ENCODE measurements at places on chromosomes 11 and 22.

DNA sequence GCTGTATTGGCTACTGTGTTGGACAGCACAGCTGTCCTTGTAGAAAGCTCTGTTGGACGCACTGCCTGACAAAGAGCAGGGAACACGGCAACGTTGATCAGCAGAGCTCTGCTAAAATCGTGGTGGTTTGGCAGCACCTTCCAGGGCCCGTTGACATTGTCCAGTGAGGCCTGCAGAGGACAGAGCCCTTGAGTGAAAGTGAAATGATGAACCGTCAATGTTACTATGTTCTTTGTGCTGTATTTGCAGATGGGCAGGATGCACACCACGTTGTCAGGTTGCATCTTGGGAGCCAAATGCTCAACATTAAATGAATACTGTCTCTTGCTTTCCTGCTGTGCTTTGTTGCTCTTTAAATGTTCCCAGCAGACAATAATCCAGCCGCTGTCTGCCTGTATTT, 69.7 kb downstream of the NELL1 start:
- no peak for DNase-seq

DNA sequence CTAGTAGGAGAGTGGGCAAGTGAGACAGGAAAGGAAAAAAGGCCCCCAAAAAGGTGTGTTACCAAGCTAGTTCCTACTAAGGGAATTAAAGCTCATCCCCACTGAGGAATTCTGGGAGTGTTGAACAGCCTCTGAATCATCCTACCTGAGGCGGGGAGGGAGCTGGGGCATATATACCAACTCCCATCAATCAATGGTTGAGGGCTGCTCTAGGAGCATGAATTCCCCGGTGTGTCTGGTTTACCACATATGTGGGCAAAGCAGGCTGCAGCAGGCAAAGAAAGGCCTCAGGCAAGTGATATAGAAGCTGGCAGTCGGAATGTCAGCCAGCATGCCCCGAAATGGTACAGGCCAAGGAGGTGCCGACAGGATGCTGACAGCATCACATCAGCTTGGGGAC, 23.6 kb upstream of the CDON start:
- no peak for DNase-seq

GRCh38 chr22:41482319-41482935, 13.5 kb downstream of the ACO2 start:
- DNase-seq: no peak

DNA sequence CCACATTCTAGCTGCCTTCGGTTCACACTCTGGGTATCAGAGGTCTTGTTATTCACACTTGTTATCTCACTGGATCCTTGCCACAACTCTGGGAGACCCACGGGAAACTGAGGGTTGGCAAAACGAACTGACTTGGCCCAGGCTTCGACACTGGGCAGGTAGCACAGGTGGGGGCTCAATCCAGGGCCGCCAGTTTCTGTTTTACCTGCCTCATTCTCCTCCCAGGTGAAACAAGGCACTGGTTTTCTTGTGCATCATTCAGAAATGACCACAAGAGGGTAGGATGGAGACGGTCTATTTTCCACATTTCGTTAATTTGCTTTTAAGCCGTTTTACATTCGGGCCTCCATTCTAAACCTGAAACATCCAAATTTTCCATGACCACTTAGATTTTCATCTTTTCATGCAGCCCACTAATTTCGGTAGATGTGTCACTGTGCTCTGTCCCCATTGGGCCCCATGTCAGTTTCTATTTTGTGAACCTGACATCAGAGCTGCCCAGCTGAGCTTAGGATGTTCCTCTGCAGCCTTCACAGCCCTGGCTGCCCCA, 108.1 kb downstream of the KIAA1671 start:
- DNase-seq: no peak

DNA sequence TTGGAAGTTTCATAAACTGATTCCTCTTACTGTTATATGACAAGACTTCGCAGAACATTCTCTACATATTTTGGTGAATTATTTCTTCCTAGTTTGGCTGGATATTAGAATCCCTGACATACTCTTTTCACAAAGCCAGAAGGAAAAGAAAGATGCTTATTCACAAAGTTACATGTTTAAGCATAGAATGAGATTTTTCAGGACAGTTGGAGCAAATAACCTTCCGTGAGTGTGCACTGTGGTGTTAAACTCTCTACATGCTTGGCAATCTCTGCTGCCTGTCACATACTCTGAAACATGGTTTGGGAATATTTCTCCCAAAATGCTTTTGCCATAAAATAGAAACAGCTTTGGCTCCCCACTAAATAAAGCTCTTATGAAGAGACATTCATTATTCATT, 230.0 kb upstream of the MTNR1B start:
- DNase-seq: no peak

DNA sequence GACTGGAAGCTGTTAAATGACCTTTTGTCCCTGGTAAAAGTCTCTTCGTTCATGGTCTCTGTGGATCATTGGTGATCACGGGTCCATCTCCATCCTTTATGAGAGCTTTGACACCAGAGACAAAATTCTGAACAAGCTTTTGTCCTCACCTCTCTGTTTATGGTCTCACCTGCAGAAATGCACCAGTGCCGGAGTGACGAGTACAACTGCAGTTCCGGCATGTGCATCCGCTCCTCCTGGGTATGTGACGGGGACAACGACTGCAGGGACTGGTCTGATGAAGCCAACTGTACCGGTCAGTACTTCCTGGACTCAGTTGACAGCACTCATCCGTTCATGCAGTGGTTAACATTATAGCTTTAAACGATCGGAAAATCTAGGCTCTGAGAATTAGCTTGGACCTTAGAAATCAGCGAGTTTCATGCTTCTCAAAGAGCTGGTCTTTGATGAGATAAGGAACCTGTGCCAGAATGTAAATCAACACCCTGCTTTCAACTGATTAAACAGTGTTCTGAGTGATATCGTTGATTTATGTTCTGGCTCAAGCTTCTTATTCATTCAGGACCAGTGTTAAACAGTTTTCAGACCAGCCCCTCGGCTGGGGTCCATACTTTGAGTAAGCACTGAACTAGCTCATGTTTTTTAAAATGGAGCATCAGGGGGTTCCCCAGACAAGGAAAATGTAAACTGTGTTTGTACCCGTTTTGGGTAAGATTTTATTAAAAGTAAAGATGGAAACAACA, 124.5 kb upstream of the SORL1-AS1 start:
- DNase-seq: no peak

DNA sequence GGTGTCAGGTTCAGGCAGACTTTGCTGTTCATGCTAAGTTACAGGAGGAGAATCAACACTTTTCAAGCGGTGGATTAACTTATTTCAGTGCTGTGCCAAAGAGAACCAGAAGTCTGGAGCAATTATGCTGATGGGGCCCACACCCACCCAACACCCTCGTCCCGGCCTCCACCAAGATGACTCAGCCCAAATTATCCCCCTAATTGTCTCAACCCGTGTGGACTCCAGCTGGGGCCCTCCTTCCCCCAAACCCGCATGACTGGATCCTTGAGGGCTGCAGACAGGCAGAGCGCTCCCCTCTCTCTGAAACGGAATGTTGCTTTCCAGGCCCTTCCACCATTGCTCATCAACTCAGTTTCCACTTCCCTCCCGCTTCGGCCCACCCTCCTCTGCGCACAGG, 34.6 kb upstream of the MN1 start:
- no peak for DNase-seq

- DNase-seq: no peak
These were observed 22.1 kb downstream of the SRPRA start for GRCh38 chr11:126246636-126247035.

DNA sequence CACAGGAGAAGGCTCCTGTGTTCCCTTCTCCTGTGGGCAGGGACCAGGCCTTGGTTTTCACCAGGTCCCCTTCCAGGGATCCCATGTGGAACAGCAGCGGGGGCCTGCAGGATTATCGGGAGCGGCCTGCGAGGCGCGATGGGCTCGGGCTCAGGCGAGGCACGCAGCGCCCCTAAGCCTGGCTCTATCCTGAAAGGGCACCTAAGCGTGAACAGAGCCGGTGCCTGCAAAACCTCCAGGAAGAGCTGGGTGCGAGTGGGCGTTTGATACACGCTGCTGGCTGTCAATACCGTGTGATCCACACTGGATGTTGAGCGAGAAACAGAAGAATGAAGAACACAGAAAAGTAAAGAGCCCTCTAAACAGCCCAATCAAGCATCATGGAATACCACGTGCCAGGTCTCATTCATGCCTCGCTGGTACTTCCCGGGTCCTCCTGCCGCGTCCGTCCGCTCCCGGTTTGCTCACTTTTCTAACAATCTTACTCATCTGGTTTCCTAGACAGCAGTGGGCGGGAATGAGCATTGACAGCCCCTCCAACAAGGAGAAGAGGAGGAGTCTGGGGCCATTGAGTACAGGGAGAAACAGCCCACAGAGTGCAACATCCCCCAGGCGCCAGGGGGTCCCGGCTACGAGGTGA, 12.5 kb downstream of the OSBPL5 start:
- DNase-seq: no peak

- DNase-seq: no peak
These were observed 119.4 kb downstream of the TTC28 start for GRCh38 chr22:28560046-28560742.

GRCh38 chr22:45529971-45530575, 27.4 kb downstream of the FBLN1 start:
- no peak for DNase-seq

DNA sequence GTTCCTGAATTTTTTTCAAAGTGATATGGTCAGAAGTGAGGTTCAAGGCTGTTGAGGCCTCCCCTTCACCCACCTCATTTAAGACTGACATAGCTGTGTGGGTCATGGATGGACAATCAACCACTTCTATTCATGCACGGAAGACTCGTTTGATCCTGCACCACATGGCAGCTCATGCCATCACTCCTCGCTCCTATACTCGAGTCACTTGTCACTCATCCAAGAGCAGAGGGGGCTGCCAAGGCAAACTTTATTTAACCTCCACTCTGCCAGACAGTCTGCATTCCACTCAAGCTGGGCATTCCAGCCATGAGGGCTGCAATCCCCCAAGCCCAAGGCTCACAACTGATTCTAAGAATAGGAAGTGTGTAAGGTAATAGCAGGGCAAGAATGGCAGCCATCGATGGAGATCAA, 34.1 kb downstream of the SNX19 start:
- no peak for DNase-seq

DNA sequence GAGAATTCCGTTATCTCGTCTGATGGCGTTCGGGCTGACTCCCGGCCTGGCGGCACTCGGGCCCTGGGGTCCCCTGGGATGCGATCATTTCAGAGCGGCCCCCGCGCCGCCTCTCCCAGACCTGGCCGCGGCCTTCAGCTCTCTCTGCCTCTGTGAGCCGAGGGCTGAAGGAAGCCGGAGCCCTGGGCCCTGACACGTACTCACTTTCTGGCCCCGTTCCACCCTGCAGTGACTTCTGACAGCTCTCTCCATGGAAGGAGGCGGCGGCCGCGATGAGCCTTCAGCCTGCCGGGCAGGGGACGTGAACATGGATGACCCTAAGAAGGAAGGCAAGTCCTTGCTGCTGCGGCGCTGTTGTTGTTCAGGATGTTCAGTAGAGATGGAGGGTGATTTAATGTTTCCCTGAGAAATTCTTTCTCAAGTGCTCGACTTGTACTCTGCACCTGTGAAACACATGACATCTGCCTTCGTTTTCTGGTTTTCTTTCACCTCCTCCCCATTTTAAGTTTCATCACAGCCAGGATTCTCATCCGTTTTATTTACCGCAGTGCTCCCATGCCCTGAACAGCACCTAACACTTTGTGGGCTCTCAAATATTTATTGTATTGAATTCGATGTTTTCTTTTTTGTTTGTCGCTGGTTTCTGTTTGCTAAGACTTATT, 612 bp downstream of the GTSE1 start:
- no peak for DNase-seq

DNA sequence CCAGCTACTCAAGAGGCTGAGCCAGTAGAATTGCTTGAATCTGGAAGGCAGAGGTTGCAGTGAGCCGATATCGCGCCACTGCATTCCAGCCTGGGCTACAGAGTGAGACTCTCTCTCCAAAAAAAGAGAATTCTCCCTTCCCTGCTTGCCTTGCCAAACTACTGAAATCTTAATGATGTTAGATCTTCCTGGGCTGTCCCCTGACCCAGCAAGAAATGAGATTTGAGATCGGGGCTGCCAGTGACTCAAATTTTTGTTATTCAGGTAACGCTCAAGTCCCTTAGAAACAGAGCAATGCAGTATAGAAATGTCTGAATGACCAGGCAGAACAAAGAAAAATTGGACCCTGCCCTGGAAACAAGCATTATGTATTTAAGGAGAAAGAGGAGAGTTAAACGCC, 4.0 kb upstream of the RBFOX2 start:
- DNase-seq: no peak

GRCh38 chr11:98194611-98195010, 826.1 kb upstream of the CNTN5 start:
- DNase-seq: no peak

DNA sequence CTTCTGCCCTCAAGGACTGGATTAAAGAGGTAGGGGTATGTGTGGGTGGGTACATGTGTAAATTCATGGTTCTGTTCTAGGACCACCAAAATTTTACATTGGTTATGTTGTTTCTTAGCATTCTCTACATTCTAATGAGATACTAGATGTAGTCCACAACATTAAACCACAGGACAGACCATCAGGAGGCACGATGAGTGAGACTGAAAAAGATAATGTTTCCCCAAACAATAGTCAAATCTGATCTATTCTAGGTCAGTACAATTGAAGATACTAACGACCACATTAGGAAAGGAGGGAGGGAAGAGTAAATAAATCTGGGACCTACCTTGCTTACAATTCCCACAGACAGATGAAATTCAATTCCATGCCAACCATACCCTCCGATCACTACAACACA, 42.2 kb downstream of the MRTFA start:
- DNase-seq: no peak

DNA sequence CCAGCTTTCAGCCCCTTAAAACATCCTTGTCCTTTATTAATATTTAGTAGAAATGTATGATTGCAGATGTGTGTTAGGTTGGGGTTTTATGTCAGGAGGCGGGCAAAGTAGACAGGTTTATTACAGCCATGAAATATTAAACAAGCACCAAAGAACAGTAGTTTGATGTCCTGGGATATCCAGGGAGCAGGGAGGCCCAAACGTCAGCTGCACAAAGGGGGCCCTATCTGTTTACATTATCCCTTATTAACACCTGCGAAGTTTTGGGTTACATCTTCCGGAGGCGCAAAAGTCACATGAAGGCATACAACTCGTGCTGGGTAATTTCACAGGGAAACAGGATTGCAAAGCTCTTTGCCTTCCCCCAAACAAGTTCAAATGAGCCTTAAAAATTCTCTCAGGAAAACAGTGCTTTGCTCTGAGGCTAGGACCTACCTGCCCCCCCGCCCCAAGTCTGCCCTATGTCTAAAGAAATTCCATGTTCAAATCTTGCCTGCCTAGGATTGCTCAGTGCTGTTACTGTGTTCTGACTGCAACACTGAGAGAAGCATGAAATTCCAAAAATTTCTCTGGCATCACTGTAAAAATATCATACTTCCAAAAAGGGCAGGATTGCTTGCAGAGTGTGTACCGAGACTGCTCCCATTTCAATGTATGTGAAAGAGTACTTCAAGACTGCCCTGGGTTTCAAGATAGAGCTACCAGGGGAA, 8.9 kb downstream of the MN1 start:
- DNase-seq: no peak

GRCh38 chr11:62322524-62322923, 14.7 kb upstream of the ASRGL1 start:
- DNase-seq: no peak

- DNase-seq: no peak
These were observed 7.5 kb downstream of the TMEM138 start for GRCh38 chr11:61369372-61370348.

GRCh38 chr22:21951931-21952465, 650 bp downstream of the PPM1F start:
- DNase-seq: no peak
